Right lobe of liver (tissue), 6 donors: ENCODE measurements at places on chromosomes 1 and 21. TPM values are rescaled to one million over a fixed set of nuclear protein-coding genes. Genes with fewer than 3 reads are reported as not detected.

GRCh38 chr1:177780096-177780700, 189.7 kb downstream of the SEC16B start:
- no peak overlapping the region for H3K4me3 ChIP-seq
- no peak for DNase-seq
- H3K27me3 ChIP-seq, result no peaks in the 10 kb centered on the region
- no peaks in the 10 kb centered on the region for H3K4me1 ChIP-seq
- no peak overlapping the region for H3K27ac ChIP-seq
- H3K36me3 ChIP-seq, result no peaks in the 10 kb centered on the region

- DNase-seq, result no peak
- H3K36me3 ChIP-seq, result no peaks in the 10 kb centered on the region
- H3K4me1 ChIP-seq, result no peaks in the 10 kb centered on the region
- no peaks in the 10 kb centered on the region for H3K27me3 ChIP-seq
- H3K4me3 ChIP-seq, result no peak overlapping the region
Measured at GRCh38 chr1:54975356-54976108, 4.9 kb upstream of the TMEM61 start.

The RASAL2 gene
- 5.5 TPM for total RNA-seq

The NFASC gene
- total RNA-seq, result 4.5 TPM
